Activated B cell treated with CpG ODN at 0.5 μM for 24 hours (primary cell): ENCODE measurements at places on chromosomes 1 and 21.

DNA sequence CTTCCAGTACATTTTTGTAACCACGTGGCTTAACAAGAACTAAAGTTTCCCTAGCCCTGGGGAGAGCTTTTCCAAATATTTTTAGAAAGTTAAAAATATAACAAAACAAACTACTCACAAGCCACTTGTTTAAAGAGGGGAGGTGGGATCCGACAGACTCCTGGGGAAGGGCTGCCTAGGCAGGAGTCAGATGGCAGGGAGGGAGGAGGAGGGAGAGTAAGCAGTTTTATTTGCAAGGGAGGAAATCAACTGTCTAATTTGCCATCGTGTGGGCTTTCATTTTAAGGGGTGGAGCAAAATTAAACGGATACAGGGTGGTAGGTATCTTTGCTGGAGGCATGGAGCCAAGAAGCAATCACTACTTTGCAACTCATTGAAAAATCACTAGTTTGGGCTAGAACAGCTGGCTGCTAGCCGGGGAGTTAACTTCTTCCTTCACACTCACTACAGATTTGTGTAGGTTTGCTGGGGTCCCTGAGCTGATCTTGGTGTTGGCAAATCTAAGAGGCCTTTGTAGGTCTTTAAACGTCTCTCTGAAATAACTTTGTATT lies 8.8 kb downstream of the BARHL2 start:
- no peak overlapping the region for H3K4me3 ChIP-seq
- DNase-seq, result no peak
- no peaks in the 10 kb centered on the region for H3K36me3 ChIP-seq

GRCh38 chr1:212034516-212035122 lies 738 bp downstream of the INTS7 start:
- H3K4me3 ChIP-seq, result peak overlapping the region; percentile 99
- peak overlapping the region; percentile 99 for H3K27ac ChIP-seq
- H3K4me1 ChIP-seq, result peaks cover 61% of the 10 kb centered on the region
- H3K36me3 ChIP-seq, result peaks cover 21% of the 10 kb centered on the region
- H3K27me3 ChIP-seq, result no peaks in the 10 kb centered on the region
- DNase-seq, result no peak

GRCh38 chr21:29224006-29224405 lies 74.7 kb upstream of the BACH1 start:
- H3K27ac ChIP-seq, result peak overlapping the region; percentile 19
- H3K36me3 ChIP-seq, result no peaks in the 10 kb centered on the region
- no peaks in the 10 kb centered on the region for H3K27me3 ChIP-seq
- H3K4me3 ChIP-seq, result no peak overlapping the region
- no peak for DNase-seq

- no peak overlapping the region for H3K27ac ChIP-seq
- DNase-seq, result no peak
- peaks cover 3% of the 10 kb centered on the region for H3K4me1 ChIP-seq
Observed at GRCh38 chr1:203167026-203167912, 8.4 kb downstream of the MYBPH start.

DNA sequence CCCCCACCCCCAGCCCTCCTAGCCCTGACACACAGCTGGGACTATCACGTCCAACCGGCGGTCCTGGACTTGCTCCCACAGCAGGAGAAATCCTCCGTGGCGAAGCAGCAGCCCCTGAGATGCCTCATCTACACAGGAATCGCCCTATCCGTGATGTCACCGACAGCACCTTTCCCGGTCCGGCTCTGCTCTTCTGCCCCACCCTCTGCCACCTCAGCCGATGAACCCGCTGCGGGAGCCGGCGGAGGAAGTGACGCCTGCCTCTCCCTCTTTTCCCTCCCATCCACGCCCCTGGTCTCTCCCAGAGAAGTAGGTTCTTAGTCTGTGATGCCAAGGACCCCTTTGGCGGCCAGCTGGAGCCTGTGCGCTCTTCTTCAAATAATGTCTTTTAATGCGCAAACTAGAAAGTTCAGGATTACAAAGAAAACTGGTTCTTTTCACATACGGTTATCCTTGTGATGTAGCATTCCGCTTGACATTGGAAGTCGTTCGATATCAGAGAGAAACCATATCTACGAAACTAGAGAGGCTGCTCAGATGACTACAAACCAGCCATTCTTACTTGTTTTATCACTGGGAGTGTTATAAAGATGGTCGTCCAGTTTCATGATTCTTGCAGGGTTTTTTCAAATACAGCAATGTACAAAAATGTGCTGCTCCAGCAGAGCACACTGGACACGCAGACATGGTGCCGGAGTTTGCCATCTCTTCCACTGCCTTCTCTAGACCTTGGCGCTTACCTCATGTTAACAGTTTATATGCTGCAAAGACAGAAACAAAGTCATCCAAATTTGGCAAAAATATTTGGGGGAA lies 120.3 kb downstream of the PPIAL4G start:
- no peaks in the 10 kb centered on the region for H3K36me3 ChIP-seq
- H3K4me1 ChIP-seq, result peaks cover 19% of the 10 kb centered on the region
- peak overlapping the region; percentile 81 for H3K4me3 ChIP-seq
- no peak for DNase-seq
- H3K27ac ChIP-seq, result no peak overlapping the region
- peaks cover 29% of the 10 kb centered on the region for H3K27me3 ChIP-seq

- no peaks in the 10 kb centered on the region for H3K27me3 ChIP-seq
- no peak overlapping the region for H3K27ac ChIP-seq
- H3K4me1 ChIP-seq, result no peaks in the 10 kb centered on the region
- H3K4me3 ChIP-seq, result no peak overlapping the region
Observed at GRCh38 chr1:246350745-246351144, 156.3 kb downstream of the SMYD3 start.

DNA sequence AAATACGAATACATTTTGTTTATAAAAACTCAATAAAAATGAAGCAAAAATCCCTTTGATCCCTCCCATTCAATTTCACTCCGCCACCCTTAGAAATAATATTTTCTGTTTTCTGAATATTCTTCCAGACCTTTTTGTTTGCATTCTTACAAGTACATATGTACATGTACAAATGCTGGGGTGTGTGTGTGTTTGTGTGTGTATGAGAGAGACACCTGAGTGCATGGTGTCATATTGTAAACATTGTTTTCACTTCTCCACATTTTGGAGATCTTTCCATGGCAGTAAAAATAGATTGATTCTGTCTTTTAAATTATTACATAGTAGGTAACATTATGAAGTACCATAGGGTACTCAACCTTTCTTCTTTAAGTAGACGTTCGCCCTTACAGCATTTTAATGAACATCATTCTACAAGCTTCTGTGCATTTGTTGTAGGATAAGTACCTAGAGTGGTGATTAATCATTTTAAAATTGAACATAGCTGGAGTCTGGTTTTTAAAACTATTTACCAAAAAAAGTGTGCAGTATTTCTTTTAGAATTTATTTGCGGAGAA lies 1.3 kb upstream of the MPC2 start:
- DNase-seq, result no peak
- H3K4me1 ChIP-seq, result peaks cover 31% of the 10 kb centered on the region
- H3K27ac ChIP-seq, result peak overlapping the region; percentile 100
- no peaks in the 10 kb centered on the region for H3K27me3 ChIP-seq
- H3K4me3 ChIP-seq, result peak overlapping the region; percentile 88
- peaks cover 13% of the 10 kb centered on the region for H3K36me3 ChIP-seq

DNA sequence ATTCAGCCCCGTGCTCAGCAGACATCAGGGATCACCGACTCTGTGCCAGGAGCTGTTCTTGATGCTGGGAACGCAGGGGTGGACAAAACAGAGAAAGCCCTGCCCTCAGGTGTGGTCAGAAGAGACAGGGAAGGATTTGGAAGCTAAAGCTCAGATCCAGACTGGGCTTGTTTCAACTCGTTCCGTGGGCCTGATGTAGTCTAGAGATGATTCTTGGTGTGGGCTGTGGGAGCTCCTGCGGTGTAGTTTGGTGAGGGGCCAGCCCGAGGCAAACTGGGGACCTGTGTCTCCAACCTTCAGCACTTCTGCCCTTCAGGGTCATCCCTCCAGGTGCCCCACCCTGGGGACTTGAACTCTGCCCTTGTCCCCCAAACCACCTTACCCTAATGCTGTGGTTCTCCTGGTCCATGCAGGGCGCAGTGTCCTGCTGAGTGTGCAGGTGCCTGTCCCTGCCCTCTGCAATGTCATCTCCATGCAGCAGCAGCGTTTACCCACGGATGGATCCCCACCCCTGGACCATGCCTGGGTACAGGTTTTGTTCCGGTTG lies 17.3 kb upstream of the ABCG1 start:
- H3K36me3 ChIP-seq, result no peaks in the 10 kb centered on the region
- DNase-seq, result no peak
- H3K27me3 ChIP-seq, result no peaks in the 10 kb centered on the region

DNA sequence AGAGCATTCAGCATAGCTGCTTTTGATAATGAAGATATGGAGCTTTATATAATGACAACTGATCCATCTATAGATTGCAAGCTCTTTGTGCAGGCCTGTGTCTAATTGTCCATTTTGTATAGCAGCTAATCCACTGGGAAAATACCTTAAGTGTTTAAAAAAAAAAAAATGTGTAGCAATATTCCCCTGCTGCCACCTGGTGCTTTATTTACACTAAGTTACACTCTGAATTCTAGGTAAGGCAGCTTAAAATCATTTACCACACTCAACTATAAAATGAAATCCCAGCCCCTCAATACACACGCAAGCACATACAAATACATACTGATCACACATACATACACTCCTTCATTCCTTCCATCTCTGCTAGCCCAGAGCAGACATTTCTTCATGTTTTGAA lies 49.1 kb upstream of the BCL9 start:
- H3K4me1 ChIP-seq, result no peaks in the 10 kb centered on the region
- no peak overlapping the region for H3K27ac ChIP-seq
- no peak overlapping the region for H3K4me3 ChIP-seq
- H3K36me3 ChIP-seq, result no peaks in the 10 kb centered on the region

- no peaks in the 10 kb centered on the region for H3K4me1 ChIP-seq
- peaks cover 3% of the 10 kb centered on the region for H3K36me3 ChIP-seq
- no peak overlapping the region for H3K4me3 ChIP-seq
- DNase-seq, result no peak
- H3K27ac ChIP-seq, result no peak overlapping the region
- no peaks in the 10 kb centered on the region for H3K27me3 ChIP-seq
Observed at GRCh38 chr1:59765011-59765730, 49.6 kb upstream of the HOOK1 start.

- no peaks in the 10 kb centered on the region for H3K27me3 ChIP-seq
- no peak overlapping the region for H3K27ac ChIP-seq
- no peak for DNase-seq
- H3K4me1 ChIP-seq, result peaks cover 3% of the 10 kb centered on the region
- no peak overlapping the region for H3K4me3 ChIP-seq
- no peaks in the 10 kb centered on the region for H3K36me3 ChIP-seq
Observed at GRCh38 chr1:1155258-1155657, 18.4 kb upstream of the TTLL10 start.

- no peak for DNase-seq
- H3K36me3 ChIP-seq, result peaks cover 10% of the 10 kb centered on the region
- H3K4me3 ChIP-seq, result no peak overlapping the region
- H3K27me3 ChIP-seq, result no peaks in the 10 kb centered on the region
Observed at GRCh38 chr1:198878566-198878965, 239.7 kb downstream of the PTPRC start.

GRCh38 chr21:41497008-41497407 lies 10.9 kb downstream of the TMPRSS2 start:
- no peaks in the 10 kb centered on the region for H3K36me3 ChIP-seq
- H3K4me3 ChIP-seq, result no peak overlapping the region
- no peak overlapping the region for H3K27ac ChIP-seq
- H3K4me1 ChIP-seq, result no peaks in the 10 kb centered on the region
- H3K27me3 ChIP-seq, result peaks cover 25% of the 10 kb centered on the region

- H3K4me1 ChIP-seq, result no peaks in the 10 kb centered on the region
- DNase-seq, result no peak
- no peaks in the 10 kb centered on the region for H3K36me3 ChIP-seq
Observed at GRCh38 chr1:34360574-34360973, 183.9 kb downstream of the C1orf94 start.

- no peaks in the 10 kb centered on the region for H3K27me3 ChIP-seq
- H3K4me1 ChIP-seq, result peaks cover 37% of the 10 kb centered on the region
- peak overlapping the region; percentile 91 for H3K4me3 ChIP-seq
- peak overlapping the region; percentile 99 for H3K27ac ChIP-seq
- peaks cover 12% of the 10 kb centered on the region for H3K36me3 ChIP-seq
Observed at GRCh38 chr1:203764105-203765028, 616 bp upstream of the LAX1 start.

- no peak overlapping the region for H3K27ac ChIP-seq
- no peak for DNase-seq
- peaks cover 9% of the 10 kb centered on the region for H3K4me1 ChIP-seq
- H3K4me3 ChIP-seq, result no peak overlapping the region
Observed at GRCh38 chr1:112790920-112791722, 76.0 kb upstream of the PPM1J start.

DNA sequence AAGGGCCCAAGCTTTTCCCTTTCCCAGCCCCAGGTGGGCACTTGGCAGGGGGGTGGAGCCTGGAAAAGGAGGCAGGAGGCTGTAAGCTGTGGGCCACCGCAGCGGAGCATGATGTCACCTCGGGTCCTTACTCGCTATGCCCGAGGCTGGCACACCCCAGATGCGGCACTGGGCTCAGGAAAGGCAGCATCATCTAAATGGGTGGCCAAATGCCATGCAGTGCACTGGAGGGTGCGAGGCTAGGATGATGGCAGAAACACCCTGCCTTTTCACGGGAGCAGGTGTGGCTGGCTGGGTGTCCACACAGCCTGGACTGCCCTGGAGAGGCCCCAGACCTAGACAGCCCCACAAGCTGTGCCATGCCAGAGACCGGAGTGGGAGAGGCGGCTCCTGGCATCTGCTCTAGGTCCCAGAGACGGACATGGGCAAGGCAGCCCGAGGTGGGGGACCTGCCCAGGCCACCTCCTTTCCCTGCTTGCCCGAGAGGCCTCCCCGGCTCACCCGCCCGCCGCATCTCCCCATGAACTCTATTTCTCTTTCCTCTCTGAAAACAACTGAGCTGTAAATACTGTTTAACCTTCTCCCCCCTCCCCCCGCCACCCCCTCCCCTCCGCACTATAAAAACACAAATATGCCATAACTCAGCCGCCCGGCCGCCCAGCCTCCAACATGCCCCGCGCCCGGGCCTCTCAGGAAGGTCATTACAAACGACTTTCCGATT lies 124.7 kb downstream of the CASZ1 start:
- H3K27ac ChIP-seq, result no peak overlapping the region
- H3K27me3 ChIP-seq, result no peaks in the 10 kb centered on the region
- peaks cover 10% of the 10 kb centered on the region for H3K4me1 ChIP-seq
- DNase-seq, result no peak
- no peak overlapping the region for H3K4me3 ChIP-seq
- peaks cover 2% of the 10 kb centered on the region for H3K36me3 ChIP-seq

DNA sequence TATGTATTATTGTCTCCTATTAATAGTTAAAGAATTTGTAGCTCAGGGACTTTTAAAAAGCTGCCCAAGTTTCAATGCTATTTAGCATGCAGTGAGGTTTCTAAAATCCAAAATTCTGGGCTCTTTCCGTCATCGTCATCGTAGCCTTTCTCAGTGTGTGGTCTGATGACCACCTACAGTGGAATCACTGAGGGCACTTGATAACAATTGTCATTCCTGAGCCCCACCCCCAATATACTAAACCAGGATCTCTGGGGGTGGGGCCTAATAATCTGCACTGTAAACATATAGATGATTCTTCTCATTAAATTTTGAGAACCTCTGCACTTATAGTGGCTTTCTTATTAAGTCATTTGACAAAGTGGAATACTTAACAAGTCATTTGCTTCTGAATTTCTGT lies 674.8 kb downstream of the PLPP3 start:
- no peaks in the 10 kb centered on the region for H3K36me3 ChIP-seq
- H3K27me3 ChIP-seq, result peaks cover 8% of the 10 kb centered on the region
- H3K4me3 ChIP-seq, result no peak overlapping the region
- H3K4me1 ChIP-seq, result no peaks in the 10 kb centered on the region
